ENCODE measurements at places on chromosomes 6 and 20. TPM values are rescaled to one million over a fixed set of nuclear protein-coding genes. Genes with fewer than 3 reads are reported as not detected.

DNA sequence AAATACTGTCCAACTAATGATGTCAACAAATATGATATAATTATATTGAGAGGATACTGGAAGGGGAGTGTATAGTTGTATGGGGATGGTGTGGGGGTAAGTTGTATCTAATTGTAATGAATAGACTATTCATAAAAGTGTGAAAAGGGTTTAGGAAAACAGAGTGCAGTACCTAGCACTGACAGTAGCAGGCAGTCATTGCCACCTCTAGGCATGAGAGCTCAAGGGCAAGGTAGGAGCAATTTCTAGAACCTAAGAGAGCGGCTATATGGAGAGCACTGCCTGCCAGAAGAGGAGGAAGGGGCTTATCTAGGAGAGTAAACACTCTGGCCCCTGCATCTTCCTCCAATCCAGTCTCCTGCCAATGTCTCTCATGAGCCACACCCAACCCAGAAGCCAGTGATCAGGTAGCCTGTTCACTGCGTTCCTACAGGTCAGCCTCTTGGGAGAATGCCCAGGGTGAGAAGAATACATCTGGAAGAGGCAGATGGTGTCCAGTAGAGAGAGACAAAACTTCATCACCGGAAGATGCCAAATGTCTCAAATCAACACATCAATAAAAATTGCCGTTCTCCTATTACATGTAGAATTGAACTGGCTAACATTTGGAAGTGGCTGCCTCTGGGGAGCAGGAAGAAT, 200.0 kb downstream of the LY86 start:
- no peak for DNase-seq

DNA sequence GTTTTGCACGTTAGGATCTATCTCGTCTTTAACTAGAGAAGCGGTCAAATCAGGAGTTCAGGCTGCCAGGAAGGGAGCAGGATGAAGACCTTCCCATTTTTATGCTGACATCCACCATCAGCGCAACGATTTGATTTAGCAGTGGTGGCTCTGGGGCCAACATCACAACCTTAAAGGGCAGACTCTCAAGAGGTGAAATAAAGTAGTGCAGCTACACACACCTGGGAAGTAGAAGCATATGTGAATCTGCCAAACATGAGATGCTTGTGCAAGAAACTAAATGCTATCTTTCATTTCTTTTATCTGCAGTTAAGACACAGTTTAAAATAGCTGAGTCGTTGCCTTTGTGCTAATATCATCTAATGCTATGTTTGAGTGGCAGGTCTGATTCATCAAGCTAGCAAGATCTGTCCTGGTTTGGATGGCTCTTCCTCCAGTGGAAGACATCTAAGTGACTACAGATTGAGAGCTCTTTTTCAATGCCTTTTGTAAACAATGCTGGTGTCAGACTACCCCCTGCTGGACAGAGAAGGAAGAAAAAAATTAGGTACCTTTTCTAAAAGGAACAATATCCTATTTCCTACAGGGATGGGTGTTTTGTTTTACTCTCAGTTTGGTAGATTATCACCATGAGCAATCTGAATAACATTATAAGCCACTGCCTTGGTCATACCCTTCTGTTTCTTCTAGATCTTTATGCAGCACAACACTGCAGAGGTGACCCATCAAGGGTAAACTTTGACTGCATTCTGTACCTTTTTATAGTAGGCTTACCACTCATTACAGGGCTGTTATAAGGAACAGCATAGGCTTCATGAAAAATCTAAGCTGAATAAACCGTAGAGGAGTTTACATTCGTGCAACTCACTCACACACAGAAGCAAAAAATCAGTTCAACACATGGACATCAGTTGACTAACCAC, 171.6 kb upstream of the FBXL4 start:
- DNase-seq, result peak; percentile 47

DNA sequence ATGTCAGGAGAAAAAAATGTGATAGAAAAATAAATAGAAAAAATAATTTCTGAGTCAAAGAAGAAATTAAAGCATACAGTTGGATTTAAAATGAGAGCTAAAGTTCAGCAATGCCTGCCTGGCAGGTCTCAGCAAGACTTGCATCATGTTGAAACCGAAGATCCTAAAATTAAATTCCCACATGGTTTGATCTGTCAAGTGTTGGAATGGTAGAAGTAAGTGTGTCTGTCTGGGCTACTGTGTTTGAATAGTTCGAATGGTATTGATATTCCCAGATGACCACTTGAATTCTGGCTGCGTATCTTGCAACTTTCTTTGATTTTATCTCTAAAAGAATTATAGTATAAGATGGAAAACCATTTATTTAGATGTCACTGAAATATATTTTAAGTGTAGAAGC, 1349.6 kb downstream of the EPHA7 start:
- DNase-seq, result no peak

DNA sequence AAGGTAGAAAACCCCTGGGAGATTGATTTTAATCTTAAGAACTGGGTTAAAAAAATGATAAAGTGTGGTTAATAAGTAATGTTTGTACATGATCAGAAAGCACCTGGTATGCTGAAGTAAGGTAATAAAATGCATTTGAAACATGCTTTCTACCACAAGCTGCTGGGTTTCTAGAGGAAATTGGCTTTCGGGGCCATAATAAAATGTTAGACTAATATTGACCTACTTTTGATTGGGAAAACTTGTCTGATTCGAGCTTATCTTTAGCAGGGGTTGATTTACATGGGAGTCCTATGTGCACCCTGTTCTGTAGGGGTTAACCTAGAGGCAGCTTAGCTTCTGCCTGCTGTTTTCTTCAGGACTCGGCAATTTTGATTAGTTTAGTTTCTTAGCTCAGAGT, 50.5 kb downstream of the CRYBG1 start:
- DNase-seq, result no peak

DNA sequence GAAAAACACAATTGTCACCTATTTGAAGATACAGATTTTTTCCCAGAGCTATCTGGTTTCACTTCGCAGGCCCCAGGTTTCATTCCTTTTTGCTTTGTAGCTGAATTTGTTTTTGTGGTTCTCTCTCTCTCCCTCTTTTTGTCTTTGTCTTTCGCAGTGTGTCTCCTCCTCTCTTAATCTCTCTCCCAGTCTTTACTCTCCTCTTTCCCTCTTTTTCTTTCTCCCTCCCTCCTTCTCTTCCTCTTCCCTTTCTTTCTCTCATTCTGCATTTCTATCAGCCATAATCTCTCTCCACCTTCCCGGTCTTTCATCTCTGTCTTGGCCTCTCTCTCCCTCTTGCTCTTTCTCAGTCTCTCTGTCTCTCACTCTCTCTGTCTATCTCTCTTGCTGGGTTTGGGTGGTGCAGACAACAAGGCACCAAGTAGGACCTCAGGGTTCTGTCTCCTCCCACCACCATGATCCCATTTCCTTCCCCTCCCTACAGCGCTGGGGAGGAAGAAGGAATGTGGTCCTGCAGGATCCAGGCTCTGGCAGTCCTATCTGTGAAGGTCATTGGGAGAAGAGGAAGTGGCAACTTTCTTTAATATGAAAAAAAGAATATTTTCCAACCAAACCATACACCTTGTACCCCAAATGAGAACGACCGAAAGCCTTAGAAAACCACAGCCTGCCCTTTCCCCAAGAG, 63.2 kb downstream of the BANF2 start:
- no peak for DNase-seq

- DNase-seq, result no peak
Measured at GRCh38 chr20:50335105-50335504, 144.5 kb downstream of the CEBPB start.

DNA sequence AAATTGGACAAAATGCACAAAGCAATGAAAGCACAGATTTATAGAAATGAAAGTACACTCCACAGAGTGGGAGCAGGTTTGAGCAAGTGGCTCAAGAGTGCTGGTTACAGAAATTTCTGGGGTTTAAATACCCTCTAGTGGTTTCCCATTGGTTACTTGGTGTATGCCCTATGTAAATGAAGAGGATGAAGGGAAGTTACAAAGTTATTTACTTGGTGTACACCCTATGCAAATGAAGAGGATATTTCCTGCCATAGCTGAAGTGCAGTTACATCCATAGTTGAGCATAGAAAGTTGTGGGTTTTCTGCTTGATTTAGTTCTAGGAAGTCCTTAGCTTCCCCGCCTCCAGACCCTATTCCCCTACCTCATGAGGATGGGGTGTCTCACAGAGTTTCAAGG, 22.7 kb downstream of the BCAS1 start:
- no peak for DNase-seq

GRCh38 chr6:112245511-112246203, 8.7 kb downstream of the LAMA4 start:
- no peak for DNase-seq

DNA sequence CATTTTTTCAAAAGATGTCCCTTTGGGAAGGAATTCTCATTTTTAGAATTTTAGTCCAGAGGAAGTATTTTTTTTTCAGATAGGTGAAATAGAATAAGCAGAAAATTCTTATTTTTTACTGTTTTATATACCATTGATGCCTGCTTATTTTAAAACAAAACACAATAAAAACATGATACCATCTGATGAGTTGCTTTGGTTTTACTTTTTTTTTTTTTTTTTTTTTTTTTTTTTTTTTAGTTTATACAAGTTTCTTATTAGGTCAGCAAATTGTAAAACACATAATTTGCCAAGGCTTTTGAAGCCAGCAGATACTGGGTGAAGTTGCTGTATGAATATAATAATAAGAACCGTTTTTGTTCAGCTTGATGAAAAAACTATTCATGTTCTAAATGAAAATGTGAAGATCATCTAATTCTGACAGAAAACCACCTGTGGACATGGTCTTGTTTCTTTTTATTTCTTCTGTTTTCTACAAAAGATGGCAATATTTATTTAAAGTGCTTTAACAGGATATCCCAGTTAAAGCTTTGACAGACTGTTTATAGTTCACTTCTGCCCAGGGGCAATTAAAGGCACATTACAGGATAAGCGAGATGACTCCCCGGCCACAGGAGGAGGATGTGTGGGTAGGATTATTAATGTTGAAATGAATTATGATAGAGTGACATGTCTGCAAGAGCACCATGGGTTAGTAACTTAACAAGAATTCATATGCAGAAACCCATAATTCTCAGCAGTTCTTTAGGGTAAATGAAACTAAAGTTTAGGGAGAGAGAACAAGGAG, 31.1 kb downstream of the MYB start:
- DNase-seq, result no peak

GRCh38 chr20:38098952-38099351, 65.4 kb downstream of the RPRD1B start:
- no peak for DNase-seq

DNA sequence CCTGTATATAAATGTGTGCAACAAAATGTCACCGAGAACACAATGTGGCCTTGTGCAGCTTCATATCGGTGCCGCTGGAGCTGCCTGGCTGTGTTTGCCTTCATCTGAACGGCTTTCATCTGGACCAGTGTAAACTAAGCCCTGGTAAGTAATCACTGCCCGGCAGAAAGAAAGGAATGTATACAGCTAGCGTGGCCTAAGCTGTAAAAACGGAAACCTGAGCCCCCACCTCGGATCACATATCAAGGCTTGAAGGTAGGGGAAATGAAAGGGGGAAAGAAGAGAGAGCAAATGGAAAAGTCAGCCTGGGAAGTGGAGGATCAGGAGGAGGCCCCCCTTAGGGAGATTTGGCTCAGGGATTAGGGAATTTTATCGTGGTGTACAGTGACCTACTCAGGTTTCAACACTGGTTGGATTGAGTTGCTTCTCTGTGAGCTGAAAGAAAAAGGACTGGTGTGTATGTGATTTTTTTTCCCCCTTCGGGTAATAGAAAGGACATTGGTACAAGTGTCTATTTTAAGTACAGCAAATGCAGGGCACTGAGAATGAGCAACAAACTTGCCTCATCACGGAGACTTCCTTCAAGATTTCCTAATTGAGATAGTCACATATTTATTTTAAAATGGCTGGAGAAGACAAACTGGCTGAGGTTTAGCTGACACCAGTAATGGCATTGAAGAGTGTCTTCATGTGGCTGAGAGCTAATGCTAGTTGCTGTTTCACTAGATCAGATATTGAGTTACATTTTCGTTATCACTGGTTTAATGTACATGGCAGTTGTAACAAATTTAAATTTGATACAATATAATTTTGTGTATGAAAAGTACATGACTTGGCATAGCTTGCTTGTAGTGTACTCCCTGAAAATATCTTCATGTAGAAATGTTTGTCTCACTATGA, 3.5 kb downstream of the SOBP start:
- DNase-seq, result no peak

DNA sequence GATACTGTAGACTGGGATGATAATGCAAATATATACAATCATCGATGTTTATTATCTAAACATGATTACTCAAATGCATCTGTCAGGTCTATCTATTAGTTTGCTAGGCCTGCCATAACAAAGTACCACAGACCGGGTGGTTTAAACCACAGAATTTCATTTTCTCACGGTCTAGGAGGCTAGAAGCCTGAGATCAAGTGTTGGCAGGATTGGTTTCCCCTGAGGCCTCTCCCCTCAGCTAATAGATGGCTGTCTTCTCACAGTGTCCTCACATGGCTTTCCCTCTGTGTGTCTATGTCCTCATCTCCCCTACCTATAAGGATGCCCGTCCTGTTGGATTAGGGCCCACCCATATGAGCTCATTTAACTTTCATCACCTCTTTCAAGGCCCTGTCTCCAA, 512.6 kb upstream of the SLC35B3 start:
- DNase-seq, result no peak

DNA sequence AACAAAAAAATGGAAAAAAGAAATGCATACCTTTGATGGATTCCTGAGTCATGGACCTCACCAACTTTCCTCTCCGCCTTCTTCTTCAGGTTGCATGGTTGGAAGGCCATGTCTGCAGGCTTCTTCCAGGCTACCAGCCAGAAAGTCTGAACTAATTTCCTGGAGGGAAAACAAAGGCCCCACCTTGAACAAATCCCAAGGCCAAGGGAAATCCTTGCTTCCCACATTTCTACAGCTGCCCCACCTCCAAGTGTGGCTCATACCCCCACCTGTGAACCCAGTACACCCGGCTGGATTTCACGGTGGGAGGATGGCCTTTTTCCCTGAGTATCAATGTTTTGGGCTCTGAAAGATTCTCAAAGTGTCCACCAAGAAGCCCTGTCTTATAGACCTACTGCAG, 22.4 kb downstream of the IL17A start:
- no peak for DNase-seq

The SIRPD gene
- total RNA-seq, result 0.14 TPM

The LAMA5 gene
- total RNA-seq, result 12.8 TPM

The DNAH8 gene
- total RNA-seq, result 0.05 TPM

The SSR1 gene
- 56.9 TPM for total RNA-seq

The ABHD16B gene
- total RNA-seq, result not detected

The TNFRSF6B gene
- 13.5 TPM for total RNA-seq
